ENCODE measurements at places on chromosomes 11 and 22.

DNA sequence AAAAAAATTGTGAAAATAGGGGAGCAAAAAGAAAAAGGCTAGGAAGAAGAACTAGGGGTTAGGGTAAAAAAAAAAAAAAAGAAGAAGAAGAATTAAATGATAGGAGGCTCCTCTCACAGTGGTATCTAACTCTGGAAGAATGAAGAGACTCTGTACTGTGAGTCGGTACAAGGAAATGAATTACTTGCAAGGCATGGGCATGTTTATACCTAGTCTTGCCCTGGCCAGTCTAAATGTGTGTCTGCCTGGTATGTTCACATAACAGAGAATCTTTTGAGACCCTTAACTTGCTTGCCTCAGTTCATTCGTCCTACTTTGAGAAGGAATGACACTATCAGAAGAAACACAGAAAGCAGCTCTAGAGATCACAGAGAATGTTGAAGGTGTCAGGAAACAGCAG, 159.6 kb downstream of the SWAP70 start:
- DNase-seq, result no peak

- DNase-seq, result no peak
Measured at GRCh38 chr11:56846631-56847576, 98.4 kb upstream of the OR9G4 start.

DNA sequence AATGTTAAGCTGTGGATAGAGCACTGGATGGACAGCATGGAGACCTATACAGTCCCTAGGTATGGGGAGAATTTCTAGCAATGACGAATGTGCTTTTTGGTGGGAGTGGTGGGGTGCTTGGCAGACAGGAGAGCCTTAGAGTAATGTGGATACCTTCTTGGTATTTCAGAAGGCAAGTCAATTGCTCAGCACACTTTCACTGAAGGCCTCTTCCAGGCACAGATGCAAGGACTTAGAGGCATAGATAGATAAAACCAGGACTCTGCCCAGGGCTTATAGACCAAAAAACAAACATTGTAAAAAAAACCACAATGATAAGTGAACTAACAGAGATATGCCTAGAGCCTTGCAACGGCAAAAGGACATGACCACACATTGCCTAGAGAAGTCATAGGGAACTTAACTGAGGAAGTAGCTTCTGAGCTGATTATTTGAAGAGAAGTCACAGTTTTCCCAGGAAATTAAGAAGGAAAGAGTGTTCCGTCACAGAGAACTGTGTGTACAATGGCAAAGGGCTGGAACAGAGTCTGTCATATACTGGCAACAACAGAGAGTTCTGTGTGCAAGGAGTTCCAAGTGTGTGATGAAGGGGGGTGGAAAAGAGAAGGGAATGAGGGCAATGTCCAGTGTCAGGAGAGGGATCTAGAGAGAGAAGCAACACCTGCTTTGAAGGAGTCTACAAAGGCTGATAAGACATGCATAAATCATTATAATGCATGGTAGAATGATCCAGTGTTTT, 65.9 kb upstream of the PICALM start:
- DNase-seq, result no peak

- DNase-seq, result no peak
Measured at GRCh38 chr11:75371949-75372876, 20.8 kb upstream of the ARRB1 start.

DNA sequence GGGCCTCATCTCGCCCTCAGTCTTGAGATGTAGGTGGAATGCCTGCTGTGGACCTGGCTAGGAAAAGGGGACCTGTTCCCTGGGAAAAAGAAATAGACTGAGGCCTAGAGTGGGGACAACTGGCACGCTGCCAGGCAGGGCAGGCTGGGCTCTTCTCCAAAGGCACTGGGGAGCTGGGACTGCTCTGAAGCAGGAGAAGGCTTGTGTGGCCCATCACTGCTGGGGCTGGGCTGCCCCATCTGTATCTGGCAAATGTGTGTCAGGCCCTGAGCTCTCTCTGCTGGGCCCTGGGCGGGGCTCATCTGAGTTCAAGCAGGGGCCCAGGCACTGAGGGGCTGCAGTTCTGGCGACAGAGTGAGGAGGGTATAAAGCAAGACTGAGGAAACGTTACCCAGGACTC, 32.9 kb downstream of the ARVCF start:
- no peak for DNase-seq
